ENCODE measurements at places on chromosomes 11 and 22.
A peak's percentile ranks its signal among the peaks of the same experiment; 100 is the strongest.

GRCh38 chr11:108233277-108233945, 10.5 kb downstream of the ATM start:
- DNase-seq, result no peak

GRCh38 chr22:25487508-25487907, 77.0 kb upstream of the GRK3 start:
- no peak for DNase-seq

GRCh38 chr22:21796863-21797262, 61.3 kb upstream of the YPEL1 start:
- DNase-seq, result peak; percentile 10

GRCh38 chr11:126560221-126560620, 204.7 kb downstream of the ST3GAL4 start:
- no peak for DNase-seq

DNA sequence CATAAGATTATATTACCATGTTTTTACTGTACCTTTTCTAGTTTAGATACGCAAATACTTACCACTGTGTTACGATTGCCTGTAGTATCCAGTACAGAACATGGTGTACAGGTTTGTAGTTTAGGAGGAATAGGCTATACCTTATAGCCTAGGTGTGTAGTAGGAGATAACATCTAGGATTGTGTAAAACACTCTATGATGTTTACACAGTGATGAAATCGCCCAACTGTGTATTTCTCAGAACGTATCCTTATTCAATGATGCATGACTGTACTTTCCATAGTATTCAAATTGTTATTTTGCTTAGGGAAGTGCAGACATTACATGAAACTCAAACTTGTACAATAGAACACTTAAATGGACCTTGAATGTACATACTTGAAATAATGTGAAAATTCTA, 188.1 kb upstream of the PDGFD start:
- no peak for DNase-seq

DNA sequence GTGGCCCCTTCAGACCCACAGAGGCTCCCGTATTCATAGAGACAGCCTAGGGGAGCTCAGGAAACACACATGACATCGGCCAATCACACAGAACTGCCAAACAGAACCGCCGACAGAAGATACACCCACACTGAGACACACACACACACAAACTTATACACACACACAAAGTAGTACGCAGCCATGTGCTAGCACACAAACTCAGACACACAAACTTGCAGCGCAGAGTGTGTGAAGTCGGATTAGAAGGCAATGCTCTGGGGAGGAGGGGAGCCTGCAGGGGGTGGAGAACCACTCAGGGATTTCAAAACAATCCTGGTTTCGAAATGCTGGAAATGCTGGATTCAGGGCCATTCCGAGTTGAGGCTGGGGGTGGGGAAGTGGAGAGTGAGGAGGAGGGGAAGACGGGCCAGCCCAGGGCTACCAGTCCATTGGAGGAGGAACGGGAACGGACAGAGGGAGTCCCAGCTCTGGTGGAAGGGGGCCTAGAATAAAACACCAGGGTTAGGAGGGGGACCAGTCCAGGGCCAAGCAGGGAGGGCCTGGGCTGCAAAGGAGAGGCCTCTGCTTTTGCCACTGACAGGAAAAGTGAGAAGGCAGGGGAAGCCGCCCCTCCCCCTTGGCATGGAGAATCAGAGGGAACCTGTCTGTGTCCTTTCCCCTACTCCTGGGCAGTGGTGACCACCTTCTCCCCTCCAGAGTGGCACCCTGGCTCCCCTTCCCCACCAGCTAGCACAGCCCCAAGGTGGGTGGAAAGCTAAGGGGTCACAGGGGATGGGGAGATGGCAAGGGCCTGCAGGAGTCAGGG, 4.4 kb downstream of the BCL9L start:
- no peak for DNase-seq

DNA sequence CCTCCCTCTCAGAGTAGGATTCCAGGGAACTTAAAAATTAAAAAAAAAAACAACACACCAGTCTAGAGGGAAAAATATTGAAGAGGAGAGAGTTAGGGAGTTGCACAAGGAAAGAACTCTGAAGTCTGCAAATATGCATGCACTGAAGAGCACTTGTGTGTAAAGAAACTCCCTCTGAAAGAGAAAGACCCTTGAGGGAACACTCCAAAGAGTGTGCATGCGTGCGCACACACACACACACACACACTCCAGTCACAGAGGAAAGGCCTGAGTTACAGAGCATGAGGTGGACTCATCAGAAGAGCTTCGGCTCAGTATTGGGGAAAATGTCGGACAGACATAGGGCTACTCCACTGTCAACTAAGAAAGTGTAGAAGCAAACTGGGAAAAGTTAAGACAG, 30.1 kb downstream of the GGTLC2 start:
- no peak for DNase-seq

GRCh38 chr11:106446955-106447354, 369.5 kb downstream of the AASDHPPT start:
- DNase-seq, result no peak

Measured in C1 segment of cervical spinal cord (tissue), 14 donors.